ENCODE measurements at places on chromosomes 1 and 21.

DNA sequence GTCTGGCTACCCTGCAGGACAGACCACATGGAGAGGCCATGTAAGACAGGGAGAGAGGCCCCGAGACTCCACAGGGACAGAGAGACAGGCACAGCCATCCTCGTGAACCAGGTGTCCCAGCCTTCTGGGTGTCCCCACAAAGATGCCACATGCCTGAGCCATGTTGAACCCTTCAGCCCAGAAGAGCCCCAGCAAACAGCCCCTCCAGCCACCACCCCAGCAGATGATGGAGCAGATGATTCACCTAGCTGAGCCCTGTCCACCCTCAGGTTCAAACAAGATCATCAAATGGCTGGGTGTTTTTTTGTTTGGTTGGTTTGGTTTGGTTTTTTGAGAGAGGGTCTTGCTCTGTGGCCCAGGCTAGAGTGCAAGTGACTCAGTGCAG, 78.7 kb downstream of the DHRS3 start:
- no peak for DNase-seq

GRCh38 chr1:3393024-3393986, 61.2 kb upstream of the ARHGEF16 start:
- peak; percentile 32 for DNase-seq

DNA sequence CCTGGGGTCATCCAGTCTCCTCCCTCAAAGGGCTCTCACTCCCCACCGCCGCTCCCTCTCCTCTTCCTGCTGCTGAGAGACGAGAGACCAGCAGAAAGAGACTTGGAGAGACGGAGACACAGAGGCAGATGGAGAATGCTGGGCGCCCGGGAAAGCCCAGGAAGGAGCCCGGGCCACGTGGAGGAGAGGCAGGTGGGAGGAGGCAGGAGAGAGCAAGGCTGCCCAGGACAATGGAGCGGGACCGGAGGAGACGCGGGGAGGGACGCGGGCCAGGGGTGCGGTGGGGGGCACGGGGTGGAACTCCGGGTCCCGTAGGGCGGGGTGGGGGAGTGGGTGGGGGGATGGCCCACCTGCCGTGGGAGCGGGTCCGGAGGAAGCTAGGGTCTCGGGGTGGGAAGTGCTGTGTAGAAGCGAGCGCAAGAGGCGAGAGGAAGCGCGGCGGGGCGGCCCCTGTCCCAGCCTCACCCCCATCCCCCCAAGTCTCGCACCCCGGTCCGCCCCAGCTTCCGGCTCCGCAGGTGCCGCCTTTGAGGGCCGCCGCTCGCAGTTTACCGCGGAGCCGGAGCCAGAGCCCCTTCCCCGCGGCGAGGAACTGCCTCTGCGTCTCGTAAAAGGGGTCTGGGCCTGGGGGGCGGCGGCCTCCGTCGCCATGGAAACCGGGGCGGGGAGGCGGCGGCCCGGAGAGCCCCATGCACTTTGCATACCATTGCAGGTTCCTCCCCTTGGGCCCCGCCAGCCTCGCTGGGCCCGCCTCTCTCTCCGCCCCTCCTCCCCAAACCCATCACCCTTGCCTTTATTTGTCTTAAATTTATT, 11.7 kb upstream of the EPHA2 start:
- DNase-seq = no peak

DNA sequence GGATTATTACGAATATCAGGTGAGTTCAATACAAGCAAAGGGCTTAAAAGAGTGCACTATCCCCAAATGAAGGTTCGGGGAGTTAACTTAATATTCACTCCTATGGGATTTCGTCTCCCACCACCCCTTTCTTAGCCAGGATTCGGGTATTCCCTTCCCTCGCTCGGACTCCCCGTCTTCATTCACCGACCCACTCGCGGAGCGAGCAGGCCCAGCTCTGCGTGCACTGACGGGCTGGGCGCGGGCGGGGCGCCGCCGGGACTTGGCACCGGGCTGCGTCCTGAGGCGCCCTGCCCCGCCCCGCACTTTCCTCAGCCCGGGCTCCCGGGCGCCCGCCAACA, 7.7 kb upstream of the MPZL1 start:
- DNase-seq = no peak

DNA sequence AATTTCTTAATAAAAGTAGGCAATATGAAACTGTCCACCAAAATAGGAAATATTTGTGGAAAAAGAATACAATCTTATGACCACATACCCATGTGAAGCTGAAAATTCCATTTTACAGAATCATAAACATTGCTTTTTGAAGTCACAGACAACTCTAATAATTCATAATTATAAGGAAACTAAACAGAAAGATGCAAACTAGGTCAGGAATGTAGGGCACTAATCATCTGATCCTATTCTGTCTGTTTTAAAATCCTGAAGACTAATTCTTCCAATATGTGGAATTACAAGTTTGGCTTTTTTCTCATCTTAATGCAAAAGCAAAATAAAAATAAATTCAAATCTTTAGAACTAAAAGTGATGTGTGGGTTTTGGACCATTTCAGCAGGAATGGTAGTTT, 528.6 kb downstream of the LTN1 start:
- peak; percentile 61 for DNase-seq

GRCh38 chr1:53580009-53580400, 120.8 kb downstream of the DMRTB1 start:
- no peak for DNase-seq

DNA sequence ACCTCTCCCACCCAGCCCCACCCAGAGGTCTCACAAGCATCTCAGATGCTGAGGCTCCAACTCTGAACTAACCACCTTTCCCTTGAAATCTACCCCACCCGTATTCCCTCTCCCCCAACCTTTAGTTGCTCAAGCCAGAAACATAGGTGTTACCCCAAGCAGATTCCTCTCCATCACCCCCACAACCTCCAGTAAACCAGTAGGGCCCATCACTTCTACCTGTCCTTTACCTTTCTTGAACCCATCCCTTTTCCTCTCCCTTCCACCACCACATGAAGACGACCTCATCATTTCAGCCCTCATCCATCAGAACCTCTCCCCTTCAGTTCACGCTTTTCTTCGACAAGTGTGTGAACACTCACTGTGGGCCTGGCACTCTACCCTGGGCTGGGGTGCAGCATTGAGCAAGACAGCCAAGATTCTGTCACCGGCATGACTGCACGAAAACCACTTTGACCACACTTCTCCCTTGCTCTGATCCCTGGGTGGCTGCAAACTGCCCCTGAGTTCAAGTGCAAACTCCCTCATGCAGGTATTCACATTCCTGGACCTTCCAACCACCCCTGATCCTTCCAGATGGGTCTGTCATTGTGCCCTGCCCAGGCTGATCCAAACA, 65.5 kb upstream of the LAPTM5 start:
- DNase-seq = peak; percentile 49

GRCh38 chr21:42039911-42040351, 29.8 kb upstream of the ZBTB21 start:
- peak; percentile 94 for DNase-seq

DNA sequence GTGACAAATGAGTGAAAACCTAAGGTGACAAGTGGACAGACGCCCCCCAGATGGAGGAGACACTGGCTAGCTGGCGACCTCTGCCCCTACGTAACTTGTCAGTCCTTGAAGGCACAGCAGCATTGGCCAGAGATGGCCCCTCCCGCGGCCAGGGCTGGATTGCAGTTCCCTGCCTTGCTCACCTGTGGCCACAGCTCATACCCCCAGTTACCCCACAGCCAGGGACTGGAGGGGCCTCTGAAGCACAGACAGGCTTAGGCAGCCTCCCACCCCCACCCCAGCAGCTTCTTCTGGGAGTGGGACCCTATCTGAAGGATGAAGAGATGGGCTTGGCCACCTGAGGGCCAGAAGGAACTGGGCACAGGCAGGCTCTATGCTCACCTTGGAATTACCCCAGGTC, 3.7 kb downstream of the HES3 start:
- DNase-seq = no peak

GRCh38 chr21:41761211-41761933, 5.5 kb downstream of the RIPK4 start:
- DNase-seq = no peak

DNA sequence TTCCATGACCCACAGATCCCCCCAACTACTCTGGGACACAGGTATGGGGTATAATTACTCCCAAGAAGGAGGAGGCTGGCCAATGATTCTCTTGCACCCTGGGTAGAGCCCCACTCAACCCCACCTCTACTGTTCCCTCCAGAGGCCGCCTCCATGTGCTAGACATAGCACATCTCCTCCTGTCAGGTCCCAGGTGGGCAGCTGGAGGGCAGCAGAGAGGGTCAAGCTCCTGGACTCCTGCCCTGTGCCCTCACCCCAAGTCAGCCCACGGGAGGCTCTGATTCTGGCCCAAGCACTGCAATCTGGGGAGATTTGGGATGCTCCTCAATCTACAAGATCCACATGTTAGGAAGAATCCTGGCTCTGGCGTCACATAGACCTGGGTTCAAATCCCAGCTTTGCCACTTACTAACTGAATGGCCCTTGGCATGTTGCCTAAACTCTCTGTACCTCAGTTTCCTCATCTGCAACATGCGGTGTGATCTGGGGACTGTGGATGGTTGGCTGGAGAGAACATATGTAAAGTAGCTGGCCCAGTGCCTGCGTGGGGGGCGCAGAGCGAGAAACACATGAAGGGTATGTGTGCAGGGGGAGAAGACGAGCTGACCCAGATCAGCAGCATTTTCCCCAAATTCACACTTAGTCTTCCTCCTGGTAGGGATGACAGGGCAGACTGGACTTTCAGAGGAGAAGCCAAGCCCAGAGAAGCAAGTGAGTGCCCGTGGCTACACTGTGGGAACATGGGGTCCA, 23.2 kb downstream of the TNNT2 start:
- no peak for DNase-seq

DNA sequence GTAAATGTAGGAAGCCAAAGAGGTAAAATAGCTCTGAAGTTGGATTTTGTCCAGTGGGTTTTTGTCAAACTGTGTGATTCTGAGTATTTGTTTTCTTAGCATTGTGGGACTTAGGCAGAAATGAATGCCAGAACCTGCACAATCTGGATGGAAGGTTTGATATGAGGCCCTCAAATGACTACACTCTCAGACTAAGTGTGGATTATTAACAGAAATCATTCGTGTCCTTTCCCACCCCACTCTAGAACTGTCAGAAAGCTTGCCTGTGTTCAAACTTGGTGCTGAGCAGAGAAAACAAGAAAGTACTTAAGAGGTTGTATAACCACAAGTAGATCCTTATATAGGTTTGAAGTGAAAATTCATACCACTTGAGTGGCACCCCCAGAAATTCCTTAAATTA, 88.5 kb downstream of the WDR3 start:
- no peak for DNase-seq

GRCh38 chr21:40463176-40463575, 383.8 kb downstream of the DSCAM start:
- no peak for DNase-seq

GRCh38 chr1:10958614-10959013, 53.8 kb upstream of the TARDBP start:
- no peak for DNase-seq

- peak; percentile 31 for DNase-seq
Observed at GRCh38 chr1:230123280-230124185, 56.5 kb downstream of the GALNT2 start.

GRCh38 chr1:106957795-106958194, 98.7 kb upstream of the PRMT6 start:
- no peak for DNase-seq

GRCh38 chr1:160877221-160877620, 7.8 kb downstream of the ITLN1 start:
- DNase-seq = no peak

- DNase-seq = no peak
Observed at GRCh38 chr1:171935664-171936063, 94.4 kb downstream of the DNM3 start.

DNA sequence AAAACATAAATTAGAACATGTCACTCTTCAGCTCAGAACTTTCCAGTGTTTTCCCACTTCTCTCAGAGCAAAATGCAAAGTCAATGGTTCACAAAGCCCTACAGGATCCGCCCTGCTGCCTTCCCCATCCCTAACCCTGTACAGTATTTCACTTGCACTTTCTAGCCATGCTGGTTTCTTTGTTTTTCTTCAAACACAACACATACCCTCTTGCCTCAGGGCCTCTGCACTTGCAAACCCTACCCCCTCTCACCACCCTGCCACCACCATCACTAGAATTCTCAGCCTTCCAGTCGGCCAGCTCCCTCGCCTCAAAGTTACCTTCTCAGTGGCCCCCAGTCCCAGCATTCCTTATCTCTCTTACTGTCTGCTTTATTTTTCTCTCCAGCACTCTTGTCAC, 17.6 kb downstream of the TEX35 start:
- DNase-seq = no peak

GRCh38 chr1:23004112-23004511, 11.5 kb downstream of the TEX46 start:
- no peak for DNase-seq

DNA sequence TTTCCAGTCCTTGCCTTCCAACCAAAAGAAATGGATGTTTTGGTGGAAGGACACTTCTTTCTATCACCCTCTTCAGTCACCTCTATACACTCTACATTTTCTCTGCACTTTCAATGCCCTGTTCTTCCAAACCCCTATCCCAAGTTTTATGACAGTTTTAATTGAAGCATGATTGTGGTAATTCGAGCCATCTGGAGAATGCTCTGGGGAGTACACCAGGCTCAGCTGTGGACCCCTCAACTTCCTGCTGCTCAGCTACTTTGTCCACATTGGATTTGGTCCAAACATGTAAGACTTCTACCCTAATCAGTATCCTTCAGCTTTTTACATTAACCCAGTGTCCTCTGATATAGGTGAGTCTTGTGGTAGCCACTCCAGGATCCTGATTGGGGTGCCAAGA, 129.6 kb downstream of the SYT2 start:
- DNase-seq = peak; percentile 73

GRCh38 chr1:24822887-24823286, 77.6 kb downstream of the CLIC4 start:
- no peak for DNase-seq

DNA sequence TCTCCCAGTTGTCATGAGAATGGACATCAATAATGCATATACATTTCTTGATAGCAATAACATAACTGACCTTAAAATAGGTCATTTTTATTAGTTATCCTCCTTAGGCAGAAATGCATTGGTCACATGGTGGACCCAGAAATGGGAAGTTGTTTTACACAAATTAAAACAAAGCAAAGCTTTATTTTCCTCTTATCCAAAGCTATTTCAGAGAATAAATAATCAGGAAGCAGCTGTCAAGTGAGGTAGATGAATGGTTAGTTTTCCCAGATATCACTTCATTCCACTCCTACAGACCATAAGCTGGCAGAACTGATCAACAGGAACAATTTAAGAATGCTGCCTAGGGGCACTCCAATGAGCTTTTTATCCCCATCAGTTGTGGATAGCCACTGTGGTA, 16.0 kb upstream of the OLIG1 start:
- DNase-seq = no peak
